ENCODE measurements at places on chromosomes 13 and 19. TPM values are rescaled to one million over a fixed set of nuclear protein-coding genes. Genes with fewer than 3 reads are reported as not detected.

- DNase-seq: no peak
Measured at GRCh38 chr13:33787051-33787591, 30.8 kb upstream of the RFC3 start.

DNA sequence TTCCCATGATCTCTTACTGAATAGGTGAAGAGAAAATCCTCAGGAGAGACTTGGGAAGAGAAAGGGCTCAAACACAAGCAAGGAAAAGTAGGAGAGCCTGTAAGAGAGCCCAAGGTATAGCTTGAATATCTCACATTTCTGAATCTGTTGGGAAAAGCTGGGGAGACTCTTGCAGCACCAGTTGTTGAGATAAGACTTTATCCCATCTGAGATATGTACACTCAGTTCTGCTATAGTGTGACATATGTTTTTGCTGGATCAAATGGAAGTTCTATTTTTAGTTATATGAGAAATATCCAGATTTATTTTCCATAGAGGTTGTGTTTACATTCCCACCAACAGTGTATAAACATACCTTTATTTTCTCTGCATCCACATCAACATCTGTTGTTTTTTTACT is 246.1 kb downstream of the NDFIP2 start:
- no peak for DNase-seq

- DNase-seq: no peak
Measured at GRCh38 chr13:97975280-97975847, 21.9 kb downstream of the IPO5 start.

GRCh38 chr13:109026266-109026665 is 396.9 kb downstream of the MYO16 start:
- no peak for DNase-seq

- no peak for DNase-seq
Measured at GRCh38 chr13:65339241-65339640, 1890.9 kb downstream of the PCDH9 start.

- peak; percentile 65 for DNase-seq
Measured at GRCh38 chr19:6821639-6822310, 49.3 kb downstream of the VAV1 start.

DNA sequence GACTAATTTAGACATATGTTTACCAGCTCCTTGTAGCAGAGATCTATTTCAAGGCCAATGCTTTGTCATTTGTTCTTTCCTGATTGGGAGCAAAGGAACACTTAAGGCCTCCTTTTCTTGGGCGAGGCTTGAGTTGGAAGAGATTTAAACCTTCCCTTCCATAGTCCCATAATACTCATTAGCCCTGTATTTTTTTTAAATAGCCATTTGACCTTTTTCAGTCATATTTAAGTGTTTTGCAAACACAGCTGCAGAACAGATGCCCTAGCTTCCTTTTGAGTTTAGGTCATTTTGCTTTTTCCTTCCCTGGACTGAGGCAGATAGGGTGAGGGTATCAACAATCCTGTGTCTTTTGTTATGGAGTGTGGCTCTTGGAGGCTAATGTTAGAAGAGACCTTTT is 198.3 kb downstream of the NBEA start:
- DNase-seq: no peak

- DNase-seq: peak; percentile 87
Measured at GRCh38 chr19:52689843-52690368, 44.9 kb downstream of the ZNF611 start.

- peak; percentile 89 for DNase-seq
Measured at GRCh38 chr13:98576963-98577835, at the start of gene STK24. TSS of gene STK24 (minus strand) at chr13:98577107. CDS start at chr13:98576786, 321 bp downstream.

DNA sequence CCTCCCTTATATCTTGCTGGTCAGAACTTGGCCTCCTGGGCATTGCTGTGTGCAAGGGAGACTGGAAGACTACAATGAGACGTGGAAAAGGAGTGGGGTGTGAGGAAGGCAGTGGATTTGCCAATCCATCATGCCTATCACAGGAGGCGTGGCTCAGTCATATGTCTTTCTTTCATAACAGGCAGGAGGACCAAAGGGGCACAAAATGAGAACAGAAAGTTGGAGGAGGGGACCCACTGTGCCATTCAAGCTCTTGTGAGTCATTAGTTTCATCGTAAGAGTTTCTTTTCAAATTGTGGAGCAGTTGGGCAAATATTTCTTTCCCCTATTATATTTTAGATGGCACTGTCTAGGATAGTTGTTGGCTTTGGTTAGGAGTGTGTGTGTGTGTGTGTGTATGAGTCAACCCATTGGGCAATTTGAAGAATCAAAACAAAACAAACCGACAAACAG is 471.5 kb downstream of the TSHZ3 start:
- DNase-seq: no peak

DNA sequence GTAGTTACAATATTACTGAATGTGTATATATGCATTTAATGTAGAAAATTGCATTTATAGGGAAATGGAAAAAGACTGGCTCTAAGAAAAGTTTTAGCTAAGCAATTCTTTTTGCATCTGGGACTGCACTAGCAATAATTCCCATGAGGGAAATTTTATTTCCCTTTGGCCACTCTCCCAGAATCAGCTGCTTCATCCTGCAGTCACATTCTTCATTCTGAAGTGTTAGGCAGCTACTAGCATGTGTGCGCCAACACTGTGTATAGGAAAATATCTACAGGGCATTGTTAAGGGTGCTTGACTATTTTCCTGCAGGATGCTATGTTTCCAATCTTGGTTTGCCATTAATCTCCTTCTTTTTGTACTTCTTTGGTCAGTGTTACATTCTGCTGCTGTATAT is 312.8 kb upstream of the PCDH20 start:
- DNase-seq: no peak

- no peak for DNase-seq
Measured at GRCh38 chr13:39563470-39563735, 39.6 kb downstream of the LHFPL6 start.

DNA sequence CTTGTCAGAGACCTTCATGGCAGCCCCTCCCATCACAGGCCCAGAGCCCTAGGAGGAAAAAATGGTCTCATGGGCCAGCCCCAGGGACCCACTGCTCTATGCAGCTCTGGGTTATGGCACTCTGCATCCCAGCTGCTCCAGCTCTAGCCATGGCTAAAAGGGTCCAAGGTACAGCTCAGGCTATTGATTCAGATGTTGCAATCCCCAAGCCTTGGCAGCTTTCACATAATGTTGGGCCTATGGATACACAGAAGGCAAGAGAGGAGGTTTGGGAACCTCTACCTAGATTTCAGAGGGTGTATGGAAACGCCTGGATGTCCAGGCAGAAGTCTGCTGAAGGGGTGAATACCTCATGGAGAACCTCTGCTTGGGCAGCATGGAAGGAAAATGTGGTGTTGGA is 996.0 kb downstream of the PCDH9 start:
- DNase-seq: no peak

DNA sequence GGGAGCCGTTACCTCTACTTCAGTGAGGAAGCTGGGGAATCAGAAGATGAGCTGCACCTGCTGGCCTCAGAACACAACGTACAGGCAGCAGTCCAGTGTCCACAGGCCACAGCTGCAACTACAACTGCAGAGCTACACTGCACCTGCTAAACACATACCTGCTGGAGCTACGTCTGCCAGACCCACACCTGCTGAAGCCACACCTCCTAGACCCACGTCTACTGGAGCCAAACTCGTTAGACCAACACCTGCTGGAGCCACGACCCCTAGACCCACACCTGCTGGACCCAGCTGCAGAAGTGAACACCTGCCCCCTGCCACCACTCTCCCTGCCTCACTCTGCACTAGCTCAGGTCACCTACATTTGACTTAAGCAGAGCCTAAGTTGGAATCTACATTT is 169.9 kb downstream of the USP12 start:
- no peak for DNase-seq

DNA sequence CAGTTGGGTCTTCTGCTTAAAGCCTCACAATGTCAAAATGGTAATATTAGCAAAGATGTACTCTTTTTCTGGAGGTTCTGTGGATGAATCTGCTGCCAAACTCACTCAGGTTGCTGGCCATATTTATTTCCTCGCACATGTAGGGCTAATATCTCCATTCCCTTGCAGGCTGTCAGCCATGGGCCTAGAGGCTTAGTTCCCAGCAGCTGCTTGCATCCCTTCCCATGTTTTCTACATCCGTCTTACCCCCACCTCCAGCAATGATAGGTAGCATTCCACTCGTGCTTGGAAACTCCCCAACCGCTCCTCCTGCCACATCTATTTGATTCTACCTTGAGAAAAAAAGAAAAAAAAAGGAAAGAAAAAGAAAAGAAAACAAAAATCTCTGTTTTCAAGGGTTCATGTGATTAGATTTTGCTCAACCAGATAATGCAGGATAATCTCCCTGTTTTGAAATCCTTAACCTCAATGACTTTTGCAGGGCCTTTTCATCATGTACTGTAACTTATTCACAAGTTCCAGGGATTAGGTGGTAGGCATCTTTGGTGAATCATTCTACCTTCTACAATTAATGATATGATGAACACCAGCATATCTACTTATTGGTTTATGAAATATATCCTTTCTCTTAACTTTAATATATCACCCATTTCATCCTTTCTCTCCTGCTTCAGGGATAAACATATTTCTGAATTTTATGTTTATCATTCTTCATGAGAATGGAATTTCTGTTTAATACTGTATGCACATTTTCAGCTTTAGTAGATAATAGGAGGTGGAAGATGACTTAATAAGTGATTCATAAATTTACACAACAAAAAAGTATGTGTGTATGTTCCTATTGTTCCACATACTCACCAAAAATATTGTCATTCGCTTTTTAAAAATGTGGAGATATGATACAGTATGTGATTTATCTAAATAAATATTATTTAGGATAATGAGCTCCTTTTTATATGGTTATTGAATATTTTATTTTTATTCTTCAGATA is 931.9 kb downstream of the SLITRK5 start:
- no peak for DNase-seq

GRCh38 chr19:40056505-40056904 is 474 bp upstream of the ZNF780B start:
- DNase-seq: no peak

GRCh38 chr19:56189785-56190184 is 7.8 kb downstream of the ZSCAN5B start:
- no peak for DNase-seq

DNA sequence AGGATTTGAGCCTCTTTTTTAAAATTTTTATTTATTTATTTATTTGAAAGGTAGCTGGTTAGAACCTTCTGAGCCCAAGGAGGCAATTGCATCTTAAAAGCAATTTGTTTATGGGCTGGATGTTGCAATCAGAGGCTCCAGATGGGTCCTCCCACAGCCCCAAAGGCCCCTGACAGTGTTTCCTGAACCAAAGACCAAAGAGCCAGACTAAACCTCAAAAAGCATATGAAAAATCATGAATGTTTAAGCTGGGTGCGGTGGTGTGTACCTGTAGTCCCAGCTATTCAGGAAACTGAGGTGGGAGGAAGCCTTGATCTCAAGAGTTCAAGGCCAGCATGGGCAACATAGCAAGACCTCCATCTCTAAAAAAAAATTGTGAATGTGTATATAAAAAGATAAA is 67.8 kb upstream of the RGCC start:
- DNase-seq: no peak

DNA sequence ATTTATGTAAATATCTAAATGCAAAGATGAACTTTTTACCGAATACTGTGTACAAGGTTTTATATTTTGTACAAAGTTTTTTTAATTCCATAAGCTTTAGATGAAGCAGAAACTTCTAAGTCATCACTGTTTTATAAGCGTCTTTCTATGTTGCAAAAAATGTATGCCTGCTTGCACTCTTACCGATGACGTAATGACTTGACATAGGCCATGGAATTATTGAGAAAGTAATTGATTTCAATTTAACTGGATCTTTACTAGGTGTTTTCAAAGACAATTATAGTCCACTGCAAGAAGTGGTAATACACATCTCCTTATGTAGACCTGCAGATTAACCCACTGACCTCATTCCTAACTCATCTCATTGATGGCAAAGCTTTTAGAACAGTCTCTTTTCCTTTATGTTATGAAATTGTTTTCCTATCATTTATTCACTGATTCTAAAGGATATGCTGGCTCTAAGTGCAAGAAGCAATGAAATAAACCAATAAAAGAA is 10.4 kb downstream of the DACH1 start:
- DNase-seq: no peak

DNA sequence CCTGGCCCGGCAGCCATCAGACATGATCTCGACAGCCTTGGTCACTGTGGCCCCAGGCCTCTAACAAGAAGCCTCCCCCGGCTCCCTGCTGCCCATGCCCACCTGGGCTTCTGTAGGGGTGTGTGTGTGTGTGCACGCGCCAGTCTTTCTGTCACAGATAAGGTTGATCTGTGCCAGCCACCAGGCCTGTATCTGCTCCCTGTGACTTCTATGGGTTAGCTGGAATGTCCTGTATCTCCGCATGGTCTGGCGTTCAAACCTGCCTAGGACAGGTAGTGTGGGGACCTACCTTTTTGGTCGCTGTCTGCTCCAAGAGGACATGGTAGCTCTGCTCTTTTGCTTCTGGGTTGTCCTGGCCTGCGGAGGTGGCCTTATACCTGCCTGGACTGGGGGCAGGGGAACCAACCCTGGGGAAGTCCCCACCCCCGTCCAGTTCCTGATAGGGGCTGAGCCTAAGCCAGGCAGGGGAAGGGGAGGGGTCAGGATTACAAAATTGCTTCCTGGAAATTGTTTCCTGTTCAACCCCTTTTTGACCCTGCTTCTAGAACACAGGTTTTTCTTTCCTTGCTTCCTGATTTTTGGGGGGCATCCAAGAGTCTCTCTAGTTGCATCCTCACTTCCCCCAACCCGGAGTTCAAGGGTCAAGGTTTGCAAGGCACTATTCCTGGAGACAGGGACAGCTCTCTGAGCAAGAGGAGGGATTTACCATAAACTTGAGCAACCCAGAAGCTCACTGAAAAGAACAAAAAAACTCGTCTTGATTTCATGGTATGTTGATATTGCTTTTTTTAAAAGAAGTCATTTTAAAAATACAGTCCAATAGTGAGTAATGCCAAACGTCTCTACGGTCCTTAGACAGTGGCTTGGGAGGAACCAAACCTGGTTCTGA is at the start of gene LRG1:
LRG1 (minus strand) TSS at position 344 of the 889 bp plus-strand sequence; CDS start at position 321, 23 bp downstream.
- DNase-seq: peak; percentile 75

- no peak for DNase-seq
Measured at GRCh38 chr19:29552454-29553280, 26.9 kb downstream of the VSTM2B start.

- DNase-seq: no peak
Measured at GRCh38 chr13:48478391-48478790, 54.5 kb downstream of the RCBTB2 start.

The BRCA2 gene
- total RNA-seq: 3.2 TPM

The FAM83E gene
- total RNA-seq: not detected

The CASP14 gene
- total RNA-seq: not detected

The RAB3D gene
- 32.7 TPM for total RNA-seq

The UQCR11 gene
- 153 TPM for total RNA-seq

The MYDGF gene
- 67.9 TPM for total RNA-seq

The TNNI3 gene
- total RNA-seq: not detected

The DACT3 gene
- total RNA-seq: 216 TPM

The ARL11 gene
- total RNA-seq: 1.8 TPM

The TTYH1 gene
- 2.2 TPM for total RNA-seq

Measured in aorta (tissue), 5 donors.